ENCODE measurements at places on chromosomes 12 and 14.

DNA sequence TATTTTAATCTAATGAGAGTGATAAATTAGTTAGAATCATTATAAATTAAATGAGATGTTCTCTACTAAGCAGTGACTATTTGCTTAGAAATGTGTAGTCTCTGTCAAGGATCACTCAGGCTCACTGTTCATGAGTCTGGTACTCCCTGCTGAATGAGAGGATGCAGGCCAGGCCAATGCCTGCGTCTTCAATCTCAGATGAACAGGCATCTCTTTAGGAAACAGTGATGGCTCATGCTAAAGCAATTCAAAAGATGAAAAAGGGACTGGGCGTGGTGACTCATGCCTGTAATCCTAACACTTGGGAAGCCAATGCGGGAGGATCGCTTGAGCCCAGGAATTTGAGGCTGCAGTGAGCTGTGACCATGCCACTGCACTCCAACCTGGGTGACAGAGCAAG, 106.8 kb downstream of the ZFC3H1 start:
- H3K36me3 ChIP-seq, result no peaks in the 10 kb centered on the region
- H3K4me3 ChIP-seq, result no peak overlapping the region
- H3K4me1 ChIP-seq, result peaks cover 2% of the 10 kb centered on the region
- no peak for DNase-seq
- no peak overlapping the region for H3K27ac ChIP-seq
- H3K27me3 ChIP-seq, result no peaks in the 10 kb centered on the region

DNA sequence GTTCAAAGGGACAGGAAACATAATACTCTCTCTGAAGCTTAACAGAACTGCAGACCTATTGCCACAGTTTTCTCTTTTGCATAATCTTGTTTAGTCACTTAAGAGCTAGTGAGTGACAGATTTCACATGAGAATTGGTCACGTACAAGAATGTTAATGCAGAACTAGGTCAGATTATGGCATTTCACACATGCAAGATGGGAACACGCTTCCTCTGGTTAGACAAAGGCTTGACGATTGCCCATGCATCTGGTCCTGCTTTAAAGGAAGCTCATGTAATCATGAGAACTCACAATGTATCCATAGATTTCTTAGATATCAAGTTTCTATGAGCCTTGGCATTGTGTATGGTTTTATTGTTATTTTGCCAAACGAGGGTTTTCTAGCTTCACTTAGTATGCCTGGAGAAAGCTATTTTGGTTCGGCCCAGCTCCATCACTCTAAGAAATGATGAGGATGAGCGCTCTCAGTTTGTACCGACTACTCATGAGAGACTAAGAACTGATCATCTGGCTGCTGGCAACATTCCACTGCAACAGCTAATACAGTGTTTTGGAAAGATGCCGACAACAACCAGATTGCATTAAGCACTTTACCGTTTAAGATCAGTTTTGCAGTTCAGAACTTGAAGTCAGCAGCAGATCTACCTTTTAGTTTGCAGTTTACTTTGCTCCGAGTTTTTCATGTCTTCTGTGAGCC, 380.0 kb downstream of the DIO2 start:
- H3K27me3 ChIP-seq, result no peaks in the 10 kb centered on the region
- no peak for DNase-seq
- H3K4me1 ChIP-seq, result peaks cover 12% of the 10 kb centered on the region
- no peak overlapping the region for H3K4me3 ChIP-seq
- H3K27ac ChIP-seq, result no peak overlapping the region

GRCh38 chr12:58907391-58907790, 12.9 kb downstream of the LRIG3 start:
- no peaks in the 10 kb centered on the region for H3K27me3 ChIP-seq
- peaks cover 14% of the 10 kb centered on the region for H3K36me3 ChIP-seq
- H3K4me1 ChIP-seq, result peaks cover 4% of the 10 kb centered on the region
- no peak overlapping the region for H3K27ac ChIP-seq
- no peak for DNase-seq

GRCh38 chr14:63890553-63890952, 37.7 kb downstream of the SYNE2 start:
- no peaks in the 10 kb centered on the region for H3K27me3 ChIP-seq
- DNase-seq, result no peak
- peaks cover 12% of the 10 kb centered on the region for H3K4me1 ChIP-seq
- no peak overlapping the region for H3K4me3 ChIP-seq
- H3K27ac ChIP-seq, result peak overlapping the region; percentile 25

- no peaks in the 10 kb centered on the region for H3K36me3 ChIP-seq
- H3K4me3 ChIP-seq, result no peak overlapping the region
- H3K4me1 ChIP-seq, result peaks cover 6% of the 10 kb centered on the region
- DNase-seq, result no peak
Measured at GRCh38 chr14:49553892-49554291, 32.3 kb downstream of the RPS29 start.

GRCh38 chr14:22561661-22562579, 27.1 kb downstream of the DAD1 start:
- no peak for DNase-seq
- H3K27me3 ChIP-seq, result no peaks in the 10 kb centered on the region
- no peak overlapping the region for H3K4me3 ChIP-seq
- H3K27ac ChIP-seq, result no peak overlapping the region

DNA sequence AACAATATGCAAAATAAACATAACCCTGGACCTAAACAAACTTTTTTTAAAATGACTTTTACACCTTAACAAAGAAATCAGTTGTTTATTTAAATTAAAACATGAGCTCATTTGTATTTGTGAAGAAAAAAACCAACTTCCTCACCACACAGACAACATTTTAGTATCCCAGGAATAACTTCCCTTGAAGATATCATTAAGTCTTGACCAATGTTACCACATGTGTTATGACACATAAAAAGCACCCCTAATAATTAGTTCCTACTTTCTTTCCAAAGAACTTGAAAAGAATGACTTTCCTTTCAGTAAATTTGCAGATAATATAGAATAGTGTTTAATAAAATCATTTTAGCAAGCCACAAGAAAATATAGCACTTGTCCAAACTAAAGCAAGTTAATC, 42.4 kb downstream of the DUSP16 start:
- DNase-seq, result no peak
- H3K4me1 ChIP-seq, result peaks cover 15% of the 10 kb centered on the region
- H3K27me3 ChIP-seq, result no peaks in the 10 kb centered on the region
- no peak overlapping the region for H3K4me3 ChIP-seq
- H3K27ac ChIP-seq, result no peak overlapping the region

DNA sequence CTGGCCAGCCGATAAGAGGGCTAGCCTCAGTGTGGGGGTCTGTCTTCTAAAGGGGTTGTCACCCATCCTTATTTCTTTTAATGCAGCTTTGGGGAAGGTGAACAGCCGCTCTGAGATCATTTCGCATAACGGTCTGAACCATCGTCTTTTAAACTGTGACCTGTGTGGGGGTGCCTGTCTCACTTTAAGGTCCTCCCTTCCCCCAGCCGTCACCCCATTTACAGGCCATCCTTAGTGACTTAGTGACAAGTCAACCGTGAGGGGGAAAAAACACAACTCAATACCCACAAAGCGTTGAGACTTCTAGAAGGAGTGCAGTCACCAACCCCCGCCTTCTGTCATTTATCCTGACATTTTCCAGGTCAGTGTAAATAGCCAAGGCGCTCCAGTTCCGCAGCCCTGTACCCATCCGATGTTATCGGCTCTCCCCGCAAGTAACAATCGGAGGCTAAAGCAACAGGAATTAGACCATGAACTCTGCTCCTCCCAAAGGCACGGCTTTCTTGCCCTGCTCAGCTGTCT, 505 bp upstream of the DENND5B start:
- H3K27ac ChIP-seq, result peak overlapping the region; percentile 49
- no peaks in the 10 kb centered on the region for H3K27me3 ChIP-seq
- peaks cover 2% of the 10 kb centered on the region for H3K4me1 ChIP-seq

DNA sequence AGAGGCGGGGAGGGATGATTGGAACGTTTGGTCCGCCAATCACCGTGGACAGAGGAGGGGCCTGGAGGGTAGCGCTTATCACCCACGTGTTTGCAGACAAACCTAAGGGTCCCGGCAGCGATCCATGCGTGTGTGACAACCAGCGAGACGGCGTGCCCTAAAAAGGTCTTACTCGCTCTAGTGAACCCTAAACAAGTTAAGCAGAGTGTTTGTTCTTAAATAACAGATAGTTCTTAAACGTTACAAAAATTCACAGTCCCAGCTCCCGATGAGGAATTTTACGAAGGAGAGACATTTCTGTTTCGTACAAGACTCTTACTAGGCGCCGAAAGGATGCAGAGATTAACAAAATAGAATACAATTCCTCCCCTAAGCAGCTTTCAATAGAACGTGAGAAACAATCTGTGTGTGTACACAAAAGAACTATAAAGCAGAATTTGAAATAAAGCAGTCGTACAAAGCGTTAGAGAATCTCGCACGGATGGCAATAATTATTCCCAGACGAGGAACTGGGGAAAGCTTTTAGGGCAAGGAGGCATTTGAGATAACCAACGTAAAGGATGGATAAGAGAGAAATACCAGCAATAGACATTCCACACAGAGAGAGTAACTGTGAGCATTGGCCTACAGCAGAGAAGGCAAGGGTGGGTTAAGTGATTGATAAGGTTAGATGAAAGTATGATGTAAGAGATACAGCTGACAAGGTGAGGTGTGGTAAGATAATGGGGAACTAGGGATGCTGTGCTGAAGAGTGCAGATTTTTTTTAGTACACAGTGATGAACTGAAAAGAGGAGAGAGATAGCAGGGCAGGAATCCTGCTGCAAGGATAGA, 831 bp upstream of the RPS6KA5 start:
- peaks cover 3% of the 10 kb centered on the region for H3K4me1 ChIP-seq
- DNase-seq, result no peak

GRCh38 chr14:63499701-63500250, 43.4 kb downstream of the PPP2R5E start:
- no peak overlapping the region for H3K27ac ChIP-seq
- H3K36me3 ChIP-seq, result peaks cover 8% of the 10 kb centered on the region
- peaks cover 2% of the 10 kb centered on the region for H3K4me1 ChIP-seq
- DNase-seq, result no peak

DNA sequence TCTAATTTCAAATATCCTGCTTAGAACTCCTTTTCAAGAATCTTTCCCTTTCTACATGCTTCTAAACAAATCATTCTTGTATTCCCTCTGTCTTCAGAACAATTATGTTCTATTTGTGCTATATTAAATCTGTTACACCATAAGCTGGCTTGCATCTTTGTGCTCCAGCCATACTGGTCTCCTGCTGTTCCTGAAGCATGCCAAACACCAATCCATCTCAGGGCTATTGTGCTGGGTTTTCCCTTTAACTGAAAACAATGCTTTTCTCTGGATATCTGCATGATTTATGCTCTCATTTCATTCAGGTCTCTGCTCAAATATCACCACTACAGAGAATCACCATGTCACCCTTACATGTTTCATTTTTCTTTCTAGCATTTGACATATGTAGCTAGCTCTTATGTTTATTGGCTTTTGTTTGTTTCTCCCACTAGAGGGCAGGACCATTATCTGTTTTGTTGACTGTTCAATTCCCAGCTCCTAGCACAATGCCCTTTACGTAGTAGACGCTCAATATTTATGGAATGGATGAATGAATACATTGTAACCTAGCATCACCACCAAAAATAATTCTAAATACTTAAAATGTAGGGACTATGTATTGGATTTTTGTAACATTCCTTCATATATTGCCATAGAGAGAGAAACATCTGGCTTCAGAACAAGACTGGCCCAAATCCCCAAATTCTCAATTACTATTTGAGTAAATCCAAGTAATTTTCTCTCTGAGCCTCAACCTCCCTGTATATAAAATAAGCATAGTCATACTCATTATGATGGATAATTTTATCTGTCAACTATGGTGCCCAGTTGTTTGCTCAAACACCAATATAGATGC, 302.0 kb upstream of the SYT1 start:
- no peak overlapping the region for H3K27ac ChIP-seq
- H3K27me3 ChIP-seq, result no peaks in the 10 kb centered on the region
- H3K36me3 ChIP-seq, result no peaks in the 10 kb centered on the region
- H3K4me3 ChIP-seq, result no peak overlapping the region
- H3K4me1 ChIP-seq, result peaks cover 2% of the 10 kb centered on the region

DNA sequence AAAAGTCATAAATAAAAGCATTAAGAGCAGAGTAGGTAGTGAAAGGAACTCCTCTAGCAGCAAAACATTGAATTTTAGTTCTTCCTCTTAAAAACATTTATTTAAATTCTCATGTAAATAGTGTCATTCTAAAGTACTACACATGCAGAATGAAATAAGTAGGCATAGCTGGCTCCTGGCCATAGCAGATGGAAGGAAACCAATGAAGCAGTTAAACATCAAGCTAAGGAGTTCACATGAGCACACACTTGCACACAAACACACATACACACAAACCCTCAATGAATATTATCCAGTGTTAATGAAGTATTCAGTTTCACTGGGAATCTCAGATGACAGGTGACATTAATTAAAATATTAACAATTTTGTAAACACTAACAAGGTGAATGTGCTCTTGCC, 69.3 kb downstream of the SLC35F4 start:
- DNase-seq, result no peak
- H3K4me1 ChIP-seq, result peaks cover 1% of the 10 kb centered on the region
- no peak overlapping the region for H3K27ac ChIP-seq
- H3K27me3 ChIP-seq, result no peaks in the 10 kb centered on the region

DNA sequence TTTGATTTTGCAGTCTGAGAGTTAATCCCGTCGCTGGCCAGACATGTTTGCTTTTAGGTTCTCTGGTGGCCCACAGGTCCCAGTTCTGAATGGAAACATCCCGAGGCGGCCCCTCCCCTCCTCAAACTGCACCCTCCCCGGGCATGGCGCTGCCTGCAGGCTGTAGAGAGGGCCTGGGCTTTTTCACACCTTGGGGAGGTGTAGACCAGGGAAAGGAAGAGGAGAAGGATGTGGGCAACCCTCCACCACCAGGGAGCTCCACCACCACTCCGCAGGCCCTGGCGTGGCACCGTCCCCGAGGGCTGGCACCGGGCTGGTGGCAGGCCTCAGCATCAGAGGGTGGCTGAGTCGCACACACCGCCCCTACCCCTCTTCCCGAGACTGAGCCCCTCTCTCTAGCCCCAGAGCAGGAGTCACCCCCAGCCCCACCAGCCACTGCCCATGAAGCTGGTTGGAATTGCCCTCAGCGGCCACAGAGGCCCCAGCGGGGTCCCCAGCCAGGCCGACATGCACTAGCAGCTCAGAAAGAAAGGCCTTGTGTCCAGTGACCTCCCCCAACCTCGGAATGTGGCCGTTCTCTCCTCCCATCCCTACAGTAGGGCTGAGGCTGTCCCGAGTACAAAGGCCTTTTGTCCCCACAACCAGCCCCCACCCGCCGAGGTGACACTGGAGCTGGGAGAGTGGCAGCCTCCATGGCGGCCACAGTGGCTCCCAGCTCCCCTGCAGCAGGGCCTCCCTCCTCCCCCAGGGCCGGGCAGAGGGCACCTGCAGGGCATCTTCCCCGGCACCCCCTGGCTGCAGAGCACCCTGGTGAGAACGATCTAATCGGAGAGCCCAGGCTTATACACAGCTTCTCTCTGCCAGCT, 23.5 kb upstream of the INF2 start:
- H3K36me3 ChIP-seq, result peaks cover 2% of the 10 kb centered on the region
- peak overlapping the region; percentile 95 for H3K27ac ChIP-seq
- DNase-seq, result peak; percentile 87
- no peaks in the 10 kb centered on the region for H3K27me3 ChIP-seq

- DNase-seq, result no peak
- H3K4me1 ChIP-seq, result no peaks in the 10 kb centered on the region
- H3K36me3 ChIP-seq, result peaks cover 100% of the 10 kb centered on the region
- no peaks in the 10 kb centered on the region for H3K27me3 ChIP-seq
- no peak overlapping the region for H3K27ac ChIP-seq
Measured at GRCh38 chr12:24822121-24822899, 126.6 kb downstream of the BCAT1 start.

GRCh38 chr12:7059780-7060179, 738 bp upstream of the C1S start:
- H3K27me3 ChIP-seq, result no peaks in the 10 kb centered on the region
- no peak overlapping the region for H3K27ac ChIP-seq
- H3K36me3 ChIP-seq, result no peaks in the 10 kb centered on the region
- peaks cover 5% of the 10 kb centered on the region for H3K4me1 ChIP-seq
- H3K4me3 ChIP-seq, result no peak overlapping the region

Measured in neuronal stem cell (in vitro differentiated cells).